Activated T-cell treated with anti-CD3 and anti-CD28 coated beads, Interleukin-2, amount 50 U/mL, for 24 hours (primary cell): ENCODE measurements at places on chromosomes 5 and 9.
A peak's percentile ranks its signal among the peaks of the same experiment; 100 is the strongest.

DNA sequence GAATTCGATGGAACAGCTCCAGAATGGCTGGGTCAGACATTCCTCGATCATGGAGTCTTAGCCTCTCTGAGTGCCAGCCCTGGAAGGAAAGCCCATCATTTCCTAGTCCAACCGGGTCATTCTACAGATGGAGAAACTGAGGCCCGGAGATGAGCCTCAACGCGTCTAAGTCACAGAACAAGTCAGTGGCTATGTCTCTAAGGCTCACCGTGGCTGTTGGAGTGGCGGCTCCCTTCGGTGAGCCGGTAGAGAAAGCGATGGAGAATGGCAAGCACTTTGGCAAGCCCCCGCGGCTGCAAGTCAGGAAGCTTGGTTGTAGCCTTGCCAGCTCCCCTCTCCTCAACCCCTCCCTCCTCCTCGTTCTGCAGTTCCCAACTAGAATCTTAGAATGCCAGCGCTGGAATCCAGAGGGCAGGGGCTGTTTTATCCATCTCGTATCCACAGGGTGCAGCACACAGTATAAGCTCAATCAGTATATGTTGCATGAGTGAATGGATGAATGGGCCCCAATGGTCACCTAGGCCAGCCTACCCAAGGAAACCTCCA is 438 bp upstream of the ARSI start:
- no peak overlapping the region for H3K4me3 ChIP-seq
- peaks cover 3% of the 10 kb centered on the region for H3K4me1 ChIP-seq
- peaks cover 39% of the 10 kb centered on the region for H3K27me3 ChIP-seq
- no peak overlapping the region for H3K27ac ChIP-seq
- H3K36me3 ChIP-seq, result no peaks in the 10 kb centered on the region

DNA sequence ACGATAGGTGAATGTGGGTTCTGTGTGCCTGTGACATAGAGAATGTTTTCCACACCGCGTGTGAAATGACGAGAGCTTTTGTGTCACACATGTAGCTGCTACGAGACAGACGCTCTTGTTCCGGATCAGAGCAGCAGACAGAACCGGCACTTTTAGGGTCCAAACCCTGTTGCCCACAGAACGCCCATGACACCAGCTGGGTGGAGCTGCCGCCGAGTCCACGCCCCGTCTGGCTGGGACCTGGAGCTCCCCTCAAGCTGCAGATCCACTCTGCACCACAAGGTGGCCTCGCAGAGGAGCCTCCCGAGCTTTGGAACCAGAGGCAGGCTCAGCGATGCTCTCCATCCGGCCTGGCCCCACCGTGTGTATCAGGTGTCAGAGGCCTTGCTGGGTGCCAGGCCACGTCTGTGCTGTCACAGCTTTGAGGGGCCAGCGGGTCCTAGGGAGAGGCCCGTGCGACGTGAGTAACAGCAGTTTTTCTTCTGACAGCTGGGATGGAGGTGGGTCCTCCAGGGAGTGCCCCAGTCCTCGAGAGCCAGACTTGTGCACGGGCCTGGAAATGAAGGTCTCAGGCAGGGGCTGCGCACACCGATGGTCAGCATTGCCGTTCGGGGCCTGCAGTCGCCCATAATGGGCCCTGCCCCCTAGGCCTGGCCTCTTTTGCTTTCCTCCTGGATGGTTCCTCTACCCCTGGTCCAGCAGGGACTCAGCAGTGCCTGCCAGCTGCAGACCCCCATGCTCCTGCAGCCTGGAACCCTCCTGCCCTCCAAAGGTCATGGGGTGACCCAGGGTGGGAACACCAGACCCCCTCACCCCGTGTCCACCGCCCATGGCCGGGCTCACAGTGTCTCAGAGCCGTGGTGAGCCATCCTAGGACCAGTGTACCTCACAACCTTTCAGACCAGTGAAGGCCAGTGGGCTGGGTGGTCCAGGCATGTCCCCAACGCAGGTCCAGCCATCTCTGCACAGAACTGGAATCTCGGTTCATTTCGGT is 2.5 kb upstream of the LRRC14B start:
- H3K27ac ChIP-seq, result no peak overlapping the region
- no peaks in the 10 kb centered on the region for H3K36me3 ChIP-seq
- peaks cover 14% of the 10 kb centered on the region for H3K4me1 ChIP-seq
- peak; percentile 92 for DNase-seq
- peaks cover 22% of the 10 kb centered on the region for H3K27me3 ChIP-seq

GRCh38 chr9:15357050-15357653 is 50.1 kb upstream of the TTC39B start:
- peaks cover 17% of the 10 kb centered on the region for H3K4me1 ChIP-seq
- H3K27me3 ChIP-seq, result no peaks in the 10 kb centered on the region
- H3K4me3 ChIP-seq, result no peak overlapping the region
- H3K36me3 ChIP-seq, result no peaks in the 10 kb centered on the region
- DNase-seq, result peak; percentile 41
- no peak overlapping the region for H3K27ac ChIP-seq

GRCh38 chr9:100602342-100602801 is 24.5 kb downstream of the CAVIN4 start:
- H3K27ac ChIP-seq, result no peak overlapping the region
- DNase-seq, result no peak
- no peak overlapping the region for H3K4me3 ChIP-seq
- no peaks in the 10 kb centered on the region for H3K27me3 ChIP-seq
- H3K36me3 ChIP-seq, result no peaks in the 10 kb centered on the region
- H3K4me1 ChIP-seq, result peaks cover 21% of the 10 kb centered on the region

DNA sequence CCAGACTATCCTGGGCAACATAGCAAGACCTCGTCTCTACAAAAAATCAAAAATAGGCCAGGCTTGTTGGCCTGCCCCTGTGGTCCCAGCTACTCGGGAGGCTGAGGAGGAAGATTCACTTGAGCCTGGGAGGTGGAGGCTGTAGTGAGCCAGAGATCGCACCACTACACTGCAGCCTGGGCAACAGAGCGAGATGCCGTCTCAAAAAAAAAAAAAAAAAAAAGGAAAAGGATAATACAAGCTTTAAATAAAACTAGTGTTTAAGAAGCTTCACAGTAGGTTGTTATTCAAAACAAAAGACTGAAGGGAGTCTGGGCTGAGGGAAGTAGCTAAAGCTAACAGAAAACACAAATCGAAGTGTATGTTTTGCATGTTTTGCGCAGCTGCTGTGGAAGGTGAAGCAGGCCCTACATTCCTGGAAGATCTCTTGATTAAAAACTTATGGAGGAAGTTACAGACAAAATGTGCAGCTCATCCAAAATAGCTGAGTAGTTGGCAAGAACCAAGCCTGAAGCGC is 581 bp upstream of the C9orf40 start:
- no peaks in the 10 kb centered on the region for H3K27me3 ChIP-seq
- H3K36me3 ChIP-seq, result peaks cover 25% of the 10 kb centered on the region
- peak overlapping the region; percentile 94 for H3K27ac ChIP-seq
- no peak for DNase-seq

GRCh38 chr5:32443145-32443540 is 1.4 kb downstream of the ZFR start:
- H3K4me1 ChIP-seq, result peaks cover 51% of the 10 kb centered on the region
- no peak for DNase-seq
- no peaks in the 10 kb centered on the region for H3K27me3 ChIP-seq
- H3K27ac ChIP-seq, result peak overlapping the region; percentile 99
- H3K36me3 ChIP-seq, result peaks cover 47% of the 10 kb centered on the region

DNA sequence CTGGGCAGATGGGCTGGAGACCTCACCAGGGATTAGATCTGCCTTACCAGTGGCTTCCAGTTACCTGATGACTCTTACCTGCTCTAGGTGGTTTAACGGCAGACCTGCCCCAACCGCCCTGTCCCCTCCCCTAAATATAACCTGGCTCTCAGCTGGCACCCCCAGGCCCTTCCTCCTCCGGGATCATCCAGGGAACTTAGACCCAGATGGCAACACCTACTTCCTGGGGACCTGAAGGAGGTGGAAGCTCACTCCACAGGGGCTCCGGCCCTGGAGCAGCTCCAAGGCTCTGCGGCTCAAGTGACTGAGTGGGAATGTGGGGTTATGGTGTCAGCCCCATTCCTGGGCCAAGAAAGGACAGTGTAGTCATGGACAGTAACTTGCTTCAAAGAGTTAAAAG is 130.4 kb downstream of the OLFM1 start:
- H3K4me3 ChIP-seq, result no peak overlapping the region
- H3K27me3 ChIP-seq, result peaks cover 40% of the 10 kb centered on the region
- H3K4me1 ChIP-seq, result no peaks in the 10 kb centered on the region
- no peak overlapping the region for H3K27ac ChIP-seq

GRCh38 chr9:105299190-105299854 is 54.9 kb downstream of the SLC44A1 start:
- no peak overlapping the region for H3K4me3 ChIP-seq
- no peaks in the 10 kb centered on the region for H3K27me3 ChIP-seq
- H3K36me3 ChIP-seq, result peaks cover 21% of the 10 kb centered on the region
- DNase-seq, result no peak

- no peak overlapping the region for H3K4me3 ChIP-seq
- H3K4me1 ChIP-seq, result no peaks in the 10 kb centered on the region
- no peak overlapping the region for H3K27ac ChIP-seq
Measured at GRCh38 chr9:111438541-111439235, 45.5 kb downstream of the ECPAS start.

DNA sequence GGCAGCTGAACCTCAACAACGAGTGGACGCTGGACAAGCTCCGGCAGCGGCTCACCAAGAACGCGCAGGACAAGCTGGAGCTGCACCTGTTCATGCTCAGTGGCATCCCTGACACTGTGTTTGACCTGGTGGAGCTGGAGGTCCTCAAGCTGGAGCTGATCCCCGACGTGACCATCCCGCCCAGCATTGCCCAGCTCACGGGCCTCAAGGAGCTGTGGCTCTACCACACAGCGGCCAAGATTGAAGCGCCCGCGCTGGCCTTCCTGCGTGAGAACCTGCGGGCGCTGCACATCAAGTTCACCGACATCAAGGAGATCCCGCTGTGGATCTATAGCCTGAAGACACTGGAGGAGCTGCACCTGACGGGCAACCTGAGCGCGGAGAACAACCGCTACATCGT is 12.4 kb upstream of the PHYHD1 start:
- H3K36me3 ChIP-seq, result peaks cover 61% of the 10 kb centered on the region
- no peaks in the 10 kb centered on the region for H3K27me3 ChIP-seq
- no peak overlapping the region for H3K27ac ChIP-seq
- H3K4me3 ChIP-seq, result no peak overlapping the region

DNA sequence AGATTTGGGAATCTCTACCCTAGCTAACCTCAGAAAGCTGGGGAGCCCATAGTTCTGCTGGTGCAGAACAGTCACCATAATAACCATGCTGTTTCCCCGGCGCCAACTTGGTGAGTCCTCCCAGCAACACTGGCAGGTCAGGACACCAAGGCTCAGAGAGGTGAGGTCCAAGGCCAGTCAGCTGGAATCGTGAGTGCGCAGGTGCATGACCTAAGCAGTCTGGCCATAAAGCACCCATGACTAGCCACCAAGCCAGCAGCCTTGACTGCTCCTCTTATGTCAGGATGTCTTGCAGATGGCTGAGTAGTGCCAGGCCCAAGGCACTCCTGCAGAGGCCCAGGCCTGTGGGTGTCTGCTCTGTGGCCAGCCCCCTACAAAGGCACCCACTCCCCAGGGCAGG is 2.6 kb downstream of the RNF44 start:
- peak overlapping the region; percentile 99 for H3K27ac ChIP-seq
- H3K4me3 ChIP-seq, result peak overlapping the region; percentile 87
- peaks cover 56% of the 10 kb centered on the region for H3K4me1 ChIP-seq
- H3K27me3 ChIP-seq, result no peaks in the 10 kb centered on the region
- DNase-seq, result peak; percentile 56

DNA sequence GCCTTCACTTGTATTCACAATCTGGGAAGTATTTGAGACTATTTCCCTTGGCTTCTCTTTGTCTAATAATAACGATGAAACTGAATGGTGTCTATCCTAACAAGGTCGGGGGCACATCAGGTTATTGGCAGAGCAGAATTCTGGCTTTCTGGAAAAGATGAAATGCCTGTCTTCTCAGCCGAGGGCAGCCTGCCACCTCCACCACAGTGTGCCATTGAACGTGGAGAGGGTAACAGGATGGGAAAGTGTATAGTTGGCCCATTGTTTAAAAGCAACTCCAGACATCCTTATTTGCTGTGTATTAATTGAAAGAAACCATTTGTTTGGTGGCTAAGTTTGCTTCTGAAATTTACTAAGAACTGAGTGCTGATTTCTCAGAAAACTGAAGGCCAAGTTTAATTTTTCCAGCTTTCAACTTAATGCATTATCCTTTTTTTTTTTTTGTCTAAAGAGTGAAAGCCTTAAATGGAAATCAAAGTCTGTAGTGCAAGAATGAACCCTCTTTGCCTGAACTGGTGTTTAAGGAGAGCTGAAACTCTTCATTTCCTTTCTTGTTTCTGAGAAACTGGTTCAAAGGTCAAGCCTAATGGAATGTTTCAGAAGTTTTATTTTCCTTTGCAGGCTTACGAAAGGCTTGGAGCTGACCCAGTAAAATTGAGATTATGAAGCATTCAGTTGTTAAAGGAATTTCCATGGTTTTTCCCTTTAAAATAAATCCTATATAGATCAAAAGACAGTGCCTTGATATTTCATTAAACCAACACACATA is 563.7 kb upstream of the DAP start:
- peaks cover 3% of the 10 kb centered on the region for H3K27me3 ChIP-seq
- no peak for DNase-seq
- no peak overlapping the region for H3K27ac ChIP-seq
- no peaks in the 10 kb centered on the region for H3K4me1 ChIP-seq

GRCh38 chr5:80355686-80356085 is 35.9 kb downstream of the SPZ1 start:
- H3K4me1 ChIP-seq, result no peaks in the 10 kb centered on the region
- H3K27me3 ChIP-seq, result no peaks in the 10 kb centered on the region
- DNase-seq, result no peak

GRCh38 chr9:129720181-129720864 is 32.5 kb downstream of the PTGES start:
- H3K4me1 ChIP-seq, result no peaks in the 10 kb centered on the region
- H3K4me3 ChIP-seq, result no peak overlapping the region
- no peak for DNase-seq

DNA sequence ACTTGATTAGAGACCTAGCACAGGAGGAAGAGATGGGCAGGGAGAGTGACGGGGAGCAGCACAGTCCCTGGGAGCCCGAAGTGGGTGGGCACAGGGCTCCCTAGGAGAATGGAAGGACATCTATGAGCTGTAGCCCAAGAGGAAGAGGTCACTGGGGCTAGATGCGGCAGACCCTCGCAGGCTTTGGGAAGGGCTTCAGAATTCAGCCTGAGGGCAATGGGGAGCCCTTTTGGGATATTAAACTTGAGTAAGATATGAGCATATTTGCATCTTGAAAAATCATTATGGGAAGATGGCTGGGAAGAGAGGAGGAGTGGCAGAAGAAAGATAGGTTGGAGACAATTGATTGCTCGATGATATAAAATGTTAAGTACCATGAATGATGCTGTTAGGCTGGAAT is 48.9 kb upstream of the IL17B start:
- H3K4me1 ChIP-seq, result peaks cover 3% of the 10 kb centered on the region
- DNase-seq, result no peak
- H3K36me3 ChIP-seq, result no peaks in the 10 kb centered on the region
- no peak overlapping the region for H3K27ac ChIP-seq

GRCh38 chr5:106121972-106122605 is 1548.6 kb downstream of the EFNA5 start:
- no peak for DNase-seq
- H3K27me3 ChIP-seq, result no peaks in the 10 kb centered on the region
- no peak overlapping the region for H3K27ac ChIP-seq
- H3K4me3 ChIP-seq, result no peak overlapping the region
- H3K36me3 ChIP-seq, result no peaks in the 10 kb centered on the region
